NCI-H1105 (cell line): ENCODE measurements at places on chromosomes 5 and 9.

GRCh38 chr5:133905424-133905823 lies 63.0 kb downstream of the C5orf15 start:
- no peak for DNase-seq

GRCh38 chr5:134656690-134657089 lies 8.1 kb downstream of the SEC24A start:
- DNase-seq, result no peak

GRCh38 chr5:169127431-169127830 lies 173.5 kb downstream of the SLIT3 start:
- no peak for DNase-seq

GRCh38 chr5:158899792-158900191 lies 199.9 kb downstream of the EBF1 start:
- no peak for DNase-seq

GRCh38 chr5:86807046-86808031 lies 189.6 kb downstream of the COX7C start:
- DNase-seq, result no peak

- no peak for DNase-seq
These were observed 549.9 kb downstream of the ANXA1 start for GRCh38 chr9:73701415-73702057.

DNA sequence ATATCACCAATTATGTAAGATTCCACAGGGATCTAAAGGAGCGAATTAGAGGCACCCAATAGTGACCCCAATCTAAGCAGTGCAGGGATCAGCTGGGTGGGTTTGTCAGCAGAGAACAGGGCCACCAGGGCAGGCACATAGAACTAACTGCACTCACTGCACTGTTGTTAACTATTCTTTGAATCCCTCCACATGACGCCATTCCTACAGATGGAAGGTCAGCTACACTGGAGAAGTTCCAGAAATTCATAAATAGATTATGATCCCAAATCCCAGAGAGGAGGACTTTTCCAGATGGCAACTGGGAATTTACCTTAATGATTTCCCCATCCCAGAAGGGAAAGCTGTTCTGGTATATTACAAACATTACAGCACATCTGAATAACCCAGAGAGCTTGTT lies 84.2 kb downstream of the THBS4 start:
- no peak for DNase-seq

- no peak for DNase-seq
These were observed 57.4 kb downstream of the SFXN1 start for GRCh38 chr5:175535796-175536195.

DNA sequence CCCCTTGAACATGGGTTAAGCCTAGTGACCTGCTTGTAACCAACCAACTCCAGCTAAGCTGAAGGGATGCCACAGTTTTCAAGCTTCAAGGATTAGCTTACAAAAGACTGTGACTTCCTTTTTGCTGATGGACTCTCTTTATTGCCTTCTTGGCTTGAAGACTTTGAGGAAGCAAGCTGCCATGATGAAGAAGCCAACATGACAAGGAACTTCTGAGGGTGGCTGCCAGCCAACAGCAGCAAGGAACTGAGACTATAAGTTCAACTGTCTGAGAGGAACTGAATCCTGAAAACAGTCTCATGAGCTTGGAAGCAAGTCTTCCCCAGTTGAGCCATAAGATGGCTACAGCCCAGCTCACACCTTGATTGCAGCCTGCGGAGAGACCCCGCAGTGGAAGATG lies 116.1 kb upstream of the TAF11L2 start:
- DNase-seq, result no peak
